Mesendoderm (in vitro differentiated cells): ENCODE measurements at places on chromosomes 12 and 14.
A peak's percentile ranks its signal among the peaks of the same experiment; 100 is the strongest.

DNA sequence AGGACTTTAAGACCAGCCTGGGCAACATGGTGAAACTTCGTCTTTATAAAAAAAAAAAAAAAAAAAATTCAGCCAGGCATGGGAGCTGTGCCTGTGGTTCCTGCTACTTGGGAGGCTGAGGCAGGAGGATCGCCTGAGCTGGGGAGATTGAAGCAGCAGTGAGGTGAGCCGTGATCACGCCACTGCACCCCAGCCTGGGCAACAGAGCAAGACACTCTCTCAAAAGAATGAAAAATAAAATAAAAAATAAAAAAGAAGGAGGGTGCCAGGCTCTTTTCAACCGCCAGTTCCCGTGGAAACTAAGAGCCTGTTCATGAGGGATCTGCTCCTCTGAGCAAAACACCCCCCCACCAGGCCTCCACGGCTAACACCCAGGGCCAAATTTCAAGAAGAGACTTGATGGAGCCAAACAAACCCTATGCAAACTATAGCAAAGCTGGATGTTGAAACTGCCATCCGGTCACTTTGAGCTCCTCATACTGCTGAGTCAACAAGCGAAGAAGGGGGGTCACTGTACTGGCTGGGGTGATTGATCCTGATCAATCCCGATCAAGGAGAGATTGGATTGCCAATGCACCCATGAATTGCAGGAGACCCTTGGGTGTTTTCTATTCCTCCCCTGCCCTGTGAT, 23.4 kb downstream of the DLK1 start:
- no peak for DNase-seq

GRCh38 chr14:30303350-30303749, 255.6 kb upstream of the G2E3 start:
- DNase-seq, result no peak

GRCh38 chr14:77902811-77903210, 102.9 kb downstream of the ADCK1 start:
- no peak for DNase-seq

GRCh38 chr12:29301114-29301513, 79.9 kb downstream of the ERGIC2 start:
- DNase-seq, result no peak

DNA sequence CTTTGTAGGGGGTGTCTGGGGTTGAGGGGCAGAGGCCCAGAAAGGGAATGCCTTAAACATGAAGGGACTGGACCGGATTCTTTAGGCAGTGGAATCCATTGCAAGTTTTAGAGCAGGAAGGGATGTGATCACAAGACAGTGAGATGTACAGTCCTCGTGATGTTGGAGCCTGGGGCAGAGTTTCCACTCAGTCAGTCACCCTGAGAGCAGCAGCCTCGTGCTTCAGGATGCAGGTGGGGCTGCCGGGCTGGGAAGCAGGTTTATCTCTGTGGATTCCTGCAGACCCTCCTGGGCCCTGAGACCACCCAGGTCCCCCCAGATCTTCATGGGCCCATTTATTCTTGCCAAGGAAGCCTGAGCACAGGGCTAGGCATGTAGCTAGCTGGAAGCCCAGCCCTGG, 38.5 kb downstream of the RIN3 start:
- DNase-seq, result no peak

DNA sequence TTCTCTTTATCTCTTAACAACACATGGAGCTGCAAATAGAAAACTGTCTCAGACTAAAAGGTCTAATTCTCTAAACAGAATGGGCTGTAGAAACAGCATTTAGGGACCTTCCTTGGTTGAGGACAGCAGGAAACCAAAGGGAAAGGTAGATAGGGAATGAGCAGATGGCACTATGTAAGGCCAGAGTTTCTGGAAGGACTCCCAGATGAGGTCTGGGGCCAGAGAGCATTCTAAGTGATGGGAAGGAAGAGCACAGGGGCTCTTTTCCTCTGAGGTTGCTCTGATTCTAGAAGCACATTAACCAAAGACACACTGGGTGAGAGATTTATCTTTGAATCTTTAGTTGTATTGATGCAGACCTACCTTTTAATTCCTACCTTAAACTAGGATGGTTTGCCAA, 79.4 kb downstream of the TPH2 start:
- no peak for DNase-seq

DNA sequence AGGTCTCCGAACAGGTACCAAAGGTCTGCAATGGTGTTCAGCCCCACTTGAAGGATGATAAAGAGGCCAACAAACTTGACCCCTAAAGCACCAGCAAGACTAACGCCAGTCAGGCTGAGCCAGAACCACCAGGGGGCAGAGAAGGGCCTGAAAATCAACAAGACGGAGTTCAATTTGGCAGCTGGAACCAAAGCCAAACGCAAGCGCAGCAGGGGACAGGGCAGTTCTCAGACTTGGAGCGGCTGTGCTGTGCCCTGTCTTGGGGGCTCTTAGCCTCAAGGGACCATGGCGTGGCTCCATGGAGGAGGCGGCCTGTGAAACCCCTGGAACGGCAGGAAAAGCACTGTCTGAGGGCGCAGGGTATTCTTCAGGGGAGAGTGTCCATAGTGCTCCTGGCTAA, 19.6 kb downstream of the POMT2 start:
- peak; percentile 93 for DNase-seq

- DNase-seq, result peak; percentile 54
Measured at GRCh38 chr12:64323476-64324225, 66.9 kb downstream of the C12orf56 start.

DNA sequence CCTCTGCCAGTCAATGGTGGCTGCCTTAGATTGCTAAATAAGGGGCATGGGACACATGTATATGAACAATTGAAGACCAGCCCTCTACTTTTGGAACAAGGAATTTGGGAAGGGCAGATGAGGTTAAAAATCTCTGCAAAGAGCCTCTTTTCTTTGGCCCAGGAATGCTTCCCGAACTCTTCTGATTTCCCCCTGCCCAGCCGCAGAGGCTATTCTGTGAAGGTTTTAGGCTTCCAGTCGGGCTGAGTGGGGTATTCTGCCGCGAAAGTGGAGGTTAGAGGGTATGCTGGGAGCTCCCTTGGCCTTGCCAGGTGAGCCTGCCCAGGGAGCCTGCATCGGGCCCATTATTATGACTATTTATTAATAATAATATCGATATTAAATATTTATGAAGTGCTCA, 1.2 kb downstream of the POU6F1 start:
- no peak for DNase-seq

- no peak for DNase-seq
Measured at GRCh38 chr12:51846271-51846691, 2.2 kb downstream of the FIGNL2 start.

GRCh38 chr12:122837306-122838265, 2.3 kb downstream of the HIP1R start:
- DNase-seq, result no peak

DNA sequence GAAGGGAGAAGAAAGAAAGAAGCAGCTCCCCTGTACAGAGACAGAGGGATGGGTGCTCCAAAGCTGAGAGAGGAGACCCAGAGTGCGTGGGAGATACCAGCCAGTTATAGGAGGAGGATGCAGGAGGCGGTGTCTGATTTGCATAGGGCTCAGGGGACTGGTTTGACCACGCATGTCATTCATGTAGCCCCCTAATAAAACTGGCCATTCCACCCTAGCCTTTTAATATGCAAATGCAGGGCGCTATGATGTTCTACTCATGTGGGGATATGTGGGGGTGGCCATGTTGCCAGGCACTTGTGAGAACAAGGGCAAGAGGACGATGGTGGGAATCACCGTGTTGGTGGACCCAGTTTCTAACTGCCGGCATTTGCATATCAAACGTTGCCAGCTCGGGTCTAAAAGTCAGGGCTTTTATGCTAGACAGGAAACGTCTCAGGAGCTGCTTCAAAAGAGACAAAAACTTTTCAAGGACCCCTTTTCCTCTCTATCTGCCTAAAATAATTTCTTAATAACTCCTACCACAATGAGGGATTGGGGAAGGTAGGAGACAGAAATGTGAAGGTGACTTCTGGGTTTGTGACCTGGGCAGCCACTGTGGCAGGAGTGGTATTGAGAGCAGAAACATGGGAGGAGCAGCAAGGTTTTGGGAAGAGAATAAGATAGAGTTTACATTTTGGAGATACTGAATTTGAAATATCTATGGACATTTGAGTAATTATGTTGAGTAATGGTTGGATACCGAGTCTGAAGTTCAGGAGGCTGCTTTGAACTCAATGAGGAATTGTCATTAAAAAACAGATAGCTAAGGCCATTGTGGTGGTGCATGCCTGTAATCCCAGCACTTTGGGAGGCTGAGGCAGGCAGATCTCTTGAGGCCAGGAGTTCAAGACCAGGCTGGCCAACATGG, 2.2 kb upstream of the ATXN3 start:
- DNase-seq, result peak; percentile 46

GRCh38 chr12:15796493-15797141, 7.4 kb upstream of the EPS8 start:
- DNase-seq, result no peak

- peak; percentile 8 for DNase-seq
Measured at GRCh38 chr12:86917121-86917520, 660.9 kb upstream of the MGAT4C start.

DNA sequence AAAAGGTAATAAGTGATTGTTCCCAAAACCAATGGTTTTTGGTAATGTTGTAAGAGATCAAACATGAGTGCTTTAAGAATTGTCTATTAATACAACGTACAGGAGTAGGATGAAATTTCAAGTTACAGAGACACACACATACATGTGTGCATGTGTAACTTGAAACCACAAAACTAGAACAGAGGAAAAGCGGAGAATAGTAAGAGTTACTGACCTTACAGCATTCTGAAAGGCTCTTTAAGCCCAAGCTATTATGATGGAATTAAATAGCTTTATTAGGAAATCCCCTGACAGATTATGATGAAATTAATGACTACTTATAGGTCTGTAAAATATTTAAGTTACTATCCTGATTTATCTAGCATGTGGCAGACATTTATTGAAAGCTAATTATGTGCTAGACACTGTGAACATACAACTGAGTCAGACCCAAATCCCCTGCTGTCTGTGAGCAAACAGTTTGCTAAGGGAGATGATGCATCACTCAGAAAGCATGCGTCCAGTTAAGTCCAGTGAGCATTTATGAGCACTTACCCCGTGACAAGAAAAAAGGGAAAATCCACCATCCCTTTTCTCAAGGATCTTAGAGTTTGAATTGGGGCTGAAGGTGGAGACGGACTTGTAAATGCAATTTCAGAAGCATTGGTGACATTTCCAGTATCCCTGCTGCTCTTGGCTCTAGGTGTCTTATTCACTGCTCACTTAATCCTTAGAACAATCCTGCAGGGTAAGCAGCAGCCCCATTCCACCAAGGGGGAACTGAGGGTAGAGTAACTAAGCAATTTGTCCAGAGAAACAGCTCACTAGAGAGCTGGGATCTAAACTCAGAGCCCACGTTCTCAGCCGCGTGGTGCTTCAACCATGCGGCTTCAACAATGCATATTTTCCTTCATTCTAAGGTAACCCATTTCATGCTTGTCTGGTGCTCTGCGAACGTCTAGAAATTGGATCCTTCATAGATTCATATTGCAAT, 117.4 kb downstream of the EML1 start:
- no peak for DNase-seq

- no peak for DNase-seq
Measured at GRCh38 chr12:76451528-76451927, 103.3 kb upstream of the BBS10 start.

GRCh38 chr14:75380656-75381055, 47.2 kb upstream of the JDP2 start:
- no peak for DNase-seq

GRCh38 chr12:69821456-69822159, 3.4 kb upstream of the MYRFL start:
- DNase-seq, result no peak

GRCh38 chr12:119463211-119463926, 128.8 kb downstream of the CCDC60 start:
- DNase-seq, result no peak

DNA sequence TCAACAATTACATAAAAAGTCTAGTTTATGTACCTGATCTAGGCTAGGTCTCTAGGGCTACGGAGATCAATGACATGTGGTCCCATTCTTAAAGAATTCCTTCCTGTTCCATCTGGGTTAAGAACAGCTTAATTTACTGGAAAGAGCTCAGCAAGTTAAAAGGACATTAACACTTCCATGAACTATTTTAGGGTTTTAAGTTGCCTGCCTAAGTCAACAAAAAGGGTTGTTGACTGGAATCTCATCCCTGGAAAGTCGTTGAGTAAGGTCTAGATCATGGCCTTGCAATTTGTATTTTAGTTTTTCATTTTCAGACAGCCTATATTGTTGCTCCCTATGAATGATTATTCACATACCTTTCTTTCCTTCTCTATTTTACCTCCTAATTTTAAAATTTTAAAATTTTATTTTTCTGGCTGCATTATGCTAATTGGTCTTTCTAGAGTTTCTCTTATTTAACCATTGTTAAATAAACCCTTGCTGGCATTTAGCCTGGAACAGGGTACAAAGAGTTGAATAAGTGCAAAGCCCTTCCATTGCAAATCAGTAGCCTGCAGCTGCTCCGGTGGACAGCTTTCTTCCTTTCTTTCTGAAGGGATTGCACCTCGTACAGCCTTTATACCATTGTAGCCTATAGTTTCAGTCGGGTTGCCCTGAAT, 66.3 kb downstream of the VRK1 start:
- DNase-seq, result peak; percentile 3

GRCh38 chr12:31950492-31950891, 8.7 kb upstream of the RESF1 start:
- no peak for DNase-seq

DNA sequence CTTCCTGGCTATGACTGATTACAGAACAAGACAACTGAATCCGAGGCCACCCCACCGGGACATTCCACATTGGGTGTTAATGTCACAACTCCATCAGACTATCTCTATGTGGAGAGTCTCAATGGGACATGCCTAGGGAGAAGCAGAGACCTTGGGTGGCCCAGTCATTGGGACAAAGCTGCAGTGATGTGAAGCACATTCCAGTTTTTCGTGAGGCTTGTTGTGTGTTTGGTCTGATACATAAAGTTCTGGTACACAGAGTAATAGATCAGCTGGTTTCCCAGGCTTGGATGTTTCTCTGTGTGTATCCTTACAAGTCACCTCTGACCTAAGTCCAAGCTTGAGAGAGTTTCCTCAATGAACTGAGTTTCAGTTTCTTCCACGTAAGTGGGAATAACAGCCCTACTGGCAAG, 42.3 kb downstream of the CPM start:
- peak; percentile 70 for DNase-seq

GRCh38 chr12:46382408-46382963, 9.9 kb upstream of the SLC38A2 start:
- no peak for DNase-seq
